Mesothelial cell of epicardium (in vitro differentiated cells): ENCODE measurements at places on chromosomes 1 and 21.

DNA sequence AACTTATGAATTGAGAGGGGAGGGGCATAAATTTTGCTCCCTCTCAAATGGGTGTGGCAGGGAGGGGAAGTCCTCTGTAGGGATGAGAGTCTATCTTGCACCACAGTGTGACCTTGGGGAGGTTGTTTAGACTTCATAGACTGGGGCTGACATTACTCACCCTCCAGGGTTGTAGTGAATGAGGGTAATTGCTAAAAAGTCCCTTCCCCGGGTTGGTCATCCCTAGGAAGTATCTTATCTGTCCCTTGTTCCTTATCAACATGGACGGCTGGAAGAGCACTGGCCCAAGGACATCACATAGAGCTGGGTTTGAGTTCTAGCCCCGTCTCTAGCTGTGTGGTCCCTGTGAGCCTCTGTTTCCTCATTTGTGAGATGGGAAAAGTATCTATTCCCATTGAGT lies 52.4 kb upstream of the SLC2A1 start:
- peak overlapping the region; percentile 90 for H3K27ac ChIP-seq
- no peaks in the 10 kb centered on the region for H3K27me3 ChIP-seq

GRCh38 chr1:208967334-208967733 lies 616.2 kb upstream of the CAMK1G start:
- no peaks in the 10 kb centered on the region for H3K36me3 ChIP-seq
- H3K4me3 ChIP-seq: no peak overlapping the region
- no peak overlapping the region for H3K27ac ChIP-seq
- no peak for DNase-seq
- peaks cover 2% of the 10 kb centered on the region for H3K27me3 ChIP-seq
- peaks cover 13% of the 10 kb centered on the region for H3K4me1 ChIP-seq

- H3K4me1 ChIP-seq: peaks cover 27% of the 10 kb centered on the region
- no peak for DNase-seq
- peaks cover 11% of the 10 kb centered on the region for H3K36me3 ChIP-seq
- H3K27ac ChIP-seq: no peak overlapping the region
- no peaks in the 10 kb centered on the region for H3K27me3 ChIP-seq
- H3K4me3 ChIP-seq: no peak overlapping the region
These were observed 13.3 kb downstream of the KAZN start for GRCh38 chr1:14611792-14612191.

GRCh38 chr1:77926561-77927357 lies 38.3 kb downstream of the NEXN start:
- H3K27me3 ChIP-seq: no peaks in the 10 kb centered on the region
- peak overlapping the region; percentile 9 for H3K27ac ChIP-seq
- no peak overlapping the region for H3K4me3 ChIP-seq
- no peak for DNase-seq

GRCh38 chr1:193185211-193185610 lies 1.2 kb downstream of the B3GALT2 start:
- H3K27ac ChIP-seq: peak overlapping the region; percentile 92
- H3K4me3 ChIP-seq: peak overlapping the region; percentile 71
- H3K27me3 ChIP-seq: no peaks in the 10 kb centered on the region
- peaks cover 74% of the 10 kb centered on the region for H3K4me1 ChIP-seq
- no peaks in the 10 kb centered on the region for H3K36me3 ChIP-seq

GRCh38 chr1:118744420-118744819 lies 243.7 kb downstream of the TBX15 start:
- H3K4me3 ChIP-seq: no peak overlapping the region
- no peak for DNase-seq
- no peaks in the 10 kb centered on the region for H3K4me1 ChIP-seq
- H3K27ac ChIP-seq: no peak overlapping the region
- H3K27me3 ChIP-seq: peaks cover 22% of the 10 kb centered on the region

DNA sequence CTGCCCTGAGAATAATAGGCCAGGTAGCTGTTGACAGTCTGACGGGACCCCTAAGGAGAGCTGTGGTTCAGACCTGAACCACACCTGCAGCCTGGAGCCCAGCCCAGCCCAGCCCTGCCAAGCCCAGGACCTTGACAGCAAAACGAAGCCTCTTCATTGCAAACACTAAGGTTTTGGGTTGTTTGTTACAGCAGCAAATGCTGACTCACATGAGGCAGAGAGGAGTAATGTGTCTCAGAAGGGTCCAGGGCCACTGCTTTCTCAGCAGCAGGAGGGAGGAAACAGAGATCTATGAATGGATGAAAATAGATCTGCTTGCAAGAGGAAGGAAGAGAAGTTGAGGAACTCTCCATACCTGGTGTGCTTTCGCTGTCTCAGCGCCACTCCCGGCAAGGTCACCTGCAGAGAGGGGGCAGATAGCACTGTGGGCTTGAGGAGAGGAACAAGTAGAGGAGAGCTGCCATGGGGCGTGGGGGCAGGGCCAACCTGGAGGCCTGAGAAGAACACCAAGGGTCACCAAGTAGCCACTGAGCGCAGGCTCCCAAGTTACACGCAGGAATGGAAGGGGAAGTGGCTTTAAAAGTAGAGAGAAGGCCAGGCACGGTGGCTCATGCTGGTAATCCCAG lies 127.2 kb downstream of the ZNF281 start:
- H3K27ac ChIP-seq: no peak overlapping the region
- H3K4me1 ChIP-seq: no peaks in the 10 kb centered on the region
- no peak for DNase-seq
- H3K36me3 ChIP-seq: no peaks in the 10 kb centered on the region

DNA sequence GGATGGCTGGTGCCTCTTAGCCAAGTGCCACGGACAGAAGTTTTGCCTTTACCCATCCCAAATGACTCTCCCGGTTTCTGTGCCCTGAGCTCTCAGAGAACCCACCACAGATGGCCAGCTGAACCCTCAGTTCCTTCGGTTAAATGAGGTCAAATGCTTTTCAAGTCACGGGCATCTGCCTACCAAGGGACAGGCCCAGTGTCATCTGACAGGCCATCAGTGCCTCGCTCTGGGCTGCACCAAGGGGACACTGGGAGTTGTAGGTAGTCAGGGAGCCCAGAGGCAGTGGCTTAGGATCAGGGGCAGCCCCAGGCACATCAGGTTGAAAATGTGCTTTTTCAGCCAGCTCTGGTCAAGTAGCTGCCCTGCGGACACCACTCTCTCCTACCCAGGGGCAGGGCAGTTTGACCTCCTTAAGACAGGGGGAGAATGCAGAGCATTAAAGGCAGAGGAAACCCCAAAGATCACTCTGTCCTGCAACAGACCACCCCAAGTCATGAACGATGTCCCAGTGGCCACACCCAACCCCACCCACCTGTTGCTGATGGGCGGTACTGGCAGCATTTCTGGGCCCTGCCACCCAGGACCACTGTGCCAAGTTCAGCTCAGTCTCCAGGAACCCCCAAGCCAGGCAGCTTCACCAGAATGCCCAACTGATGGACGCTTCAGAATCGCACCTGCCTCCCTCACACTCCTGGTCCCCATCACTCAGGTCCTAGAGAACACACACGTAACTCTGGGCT lies 60.7 kb downstream of the CASZ1 start:
- H3K27ac ChIP-seq: no peak overlapping the region
- H3K4me1 ChIP-seq: no peaks in the 10 kb centered on the region
- no peak for DNase-seq
- H3K27me3 ChIP-seq: peaks cover 15% of the 10 kb centered on the region
- H3K36me3 ChIP-seq: peaks cover 2% of the 10 kb centered on the region
